WERI-Rb-1 (cell line): ENCODE measurements at places on chromosomes 12 and 14.

- DNase-seq: no peak
These were observed 541.9 kb upstream of the SEL1L start for GRCh38 chr14:82075566-82075965.

DNA sequence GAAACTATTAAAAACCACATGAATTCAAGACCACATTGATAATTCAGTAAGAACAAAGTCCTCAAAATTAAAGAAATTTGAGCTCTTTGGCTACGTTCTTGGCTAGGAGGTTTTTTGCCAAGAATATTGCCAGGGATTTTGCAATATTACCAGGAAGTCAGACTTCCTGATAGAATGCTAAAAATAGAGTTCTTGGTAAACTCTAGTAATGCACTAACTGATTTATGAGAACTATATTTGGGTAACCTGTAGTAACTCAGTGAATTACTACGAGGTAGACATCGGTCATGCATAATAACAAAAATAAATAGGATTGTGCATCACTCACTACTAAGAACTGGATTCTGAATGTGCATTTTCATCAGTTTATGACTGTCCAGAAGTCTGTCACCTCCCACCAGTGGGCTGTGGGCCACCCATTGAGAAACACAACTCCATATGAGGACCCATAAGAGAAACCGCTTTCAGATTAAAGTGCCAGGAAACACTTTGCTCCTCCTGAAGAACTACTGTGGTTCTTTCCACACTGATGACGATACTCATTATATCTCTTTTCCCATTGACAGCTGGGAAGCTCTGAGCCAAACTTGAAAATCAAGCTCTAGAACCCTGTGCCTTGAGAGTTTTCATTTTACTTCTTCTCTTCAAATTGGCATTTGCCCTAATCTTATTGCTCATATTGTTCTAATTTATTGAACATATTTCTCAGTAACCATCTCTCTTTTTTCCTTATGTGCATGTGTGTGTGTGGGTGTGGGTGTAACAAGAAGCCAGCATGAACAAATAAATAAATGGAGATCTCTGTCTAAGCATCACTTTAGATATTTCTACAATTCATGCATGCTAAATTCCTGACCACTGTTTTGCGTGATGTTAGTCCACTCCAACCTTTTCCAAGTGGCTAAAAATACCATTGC is 116.6 kb downstream of the BCL11B start:
- DNase-seq: no peak

- no peak for DNase-seq
These were observed 23.4 kb downstream of the CACNA1C start for GRCh38 chr12:2076196-2076570.

DNA sequence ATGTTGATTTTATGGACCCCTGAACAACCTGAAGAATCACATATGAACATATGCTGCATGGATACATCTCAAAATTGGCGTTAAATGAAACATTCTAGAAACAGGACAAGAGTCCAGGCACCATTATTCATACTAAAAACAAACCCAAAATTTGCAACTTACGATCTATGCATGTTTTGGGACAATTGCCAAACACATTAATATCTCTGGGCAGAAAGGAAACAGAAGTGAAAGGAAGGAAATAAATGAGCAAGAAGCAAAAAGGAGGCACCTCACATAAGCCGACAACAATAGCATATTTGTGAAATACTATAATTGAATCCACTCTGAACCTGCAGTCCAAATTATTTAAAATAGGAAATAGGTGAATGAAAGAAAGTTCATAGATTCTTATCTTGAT is 1505.3 kb downstream of the AACS start:
- no peak for DNase-seq

DNA sequence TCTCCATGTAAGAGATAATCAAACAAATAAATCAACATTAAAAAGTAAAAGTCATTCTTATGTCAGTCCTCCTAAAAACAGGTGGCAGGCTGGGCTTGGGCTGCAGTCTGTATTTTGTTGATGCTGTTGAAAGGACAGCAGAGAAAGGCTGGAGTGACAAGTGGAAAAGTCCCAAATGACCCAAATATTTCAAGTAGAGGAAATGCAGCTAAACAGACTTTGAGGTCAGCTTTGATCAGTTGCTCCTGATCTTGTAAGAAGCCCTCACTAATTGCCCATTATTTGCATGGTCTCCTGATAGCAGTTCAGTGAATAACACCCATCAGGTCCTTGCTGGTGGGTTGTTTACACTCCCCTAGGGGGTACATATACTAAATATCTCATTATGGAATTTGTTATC is 24.9 kb downstream of the TBX3 start:
- DNase-seq: no peak

GRCh38 chr12:67765776-67766766 is 117.5 kb downstream of the DYRK2 start:
- no peak for DNase-seq

- DNase-seq: no peak
These were observed 31.1 kb upstream of the RIC8B start for GRCh38 chr12:106743270-106743988.

- no peak for DNase-seq
These were observed 158.2 kb downstream of the SLC38A4 start for GRCh38 chr12:46667551-46667950.

DNA sequence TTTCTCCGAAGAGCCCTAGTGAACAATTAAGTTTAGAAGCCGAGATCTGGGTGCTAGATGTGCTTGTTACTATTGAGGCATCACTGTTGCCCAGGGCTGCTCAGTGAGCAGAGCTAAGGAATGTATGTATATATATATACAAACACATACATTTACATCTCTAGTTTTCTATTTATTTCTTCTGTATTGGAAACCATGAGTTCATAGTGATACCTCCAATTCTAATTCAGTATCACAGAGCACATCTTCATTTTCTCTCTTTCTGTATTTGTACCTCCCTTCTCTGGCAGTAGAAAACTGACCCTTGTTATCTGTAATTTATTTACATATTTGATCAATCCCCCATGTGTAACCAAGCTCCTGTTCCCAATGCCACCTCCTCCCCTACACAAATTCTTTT is 40.7 kb upstream of the FUT8 start:
- DNase-seq: no peak

- peak; percentile 15 for DNase-seq
These were observed 103.8 kb downstream of the OSBPL8 start for GRCh38 chr12:76455582-76456345.

- DNase-seq: peak; percentile 88
These were observed 1.8 kb downstream of the AHNAK2 start for GRCh38 chr14:104976198-104977007.

DNA sequence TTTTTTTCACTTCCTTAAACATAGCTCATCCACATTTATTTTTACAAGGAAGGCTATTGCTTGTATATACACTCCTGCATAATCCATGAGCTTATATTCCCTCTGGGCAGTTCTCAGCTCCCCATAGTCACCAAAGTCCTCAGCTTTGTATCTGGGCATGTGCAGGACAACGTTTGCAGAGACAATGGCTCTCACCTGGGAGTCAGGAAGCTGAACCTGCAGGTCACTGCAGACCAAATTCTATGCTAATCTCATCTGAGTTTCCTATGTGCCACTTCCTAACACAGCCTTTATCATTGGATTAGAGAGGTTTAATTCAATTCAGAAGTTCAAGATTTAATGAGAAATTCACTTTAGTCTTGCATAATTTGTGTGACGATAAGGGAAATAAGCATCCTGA is 131.5 kb downstream of the KCNK10 start:
- DNase-seq: no peak

GRCh38 chr12:54933376-54933775 is 51.2 kb downstream of the TESPA1 start:
- DNase-seq: no peak

GRCh38 chr12:52670961-52671360 is 9.2 kb downstream of the KRT1 start:
- no peak for DNase-seq

DNA sequence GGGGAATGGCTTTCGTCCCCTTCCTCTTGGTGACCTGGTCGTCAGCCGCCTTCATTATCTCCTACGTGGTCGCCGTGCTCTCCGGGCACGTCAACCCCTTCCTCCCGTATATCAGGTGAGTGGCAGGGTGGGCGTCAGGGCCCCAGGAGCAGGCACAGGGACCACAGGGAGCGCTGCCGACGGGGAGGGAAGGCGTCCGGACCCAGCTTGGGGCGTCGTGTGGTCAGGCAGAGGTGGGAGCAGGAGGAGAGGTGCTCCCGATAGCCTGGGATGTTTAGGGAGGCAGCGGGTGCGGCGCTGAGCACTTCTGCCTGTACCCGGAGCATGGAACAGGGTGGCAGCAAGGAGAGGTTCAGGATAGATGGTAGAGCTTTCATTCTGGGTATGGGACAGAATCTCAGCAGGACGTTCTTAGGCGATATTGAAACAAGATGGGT is 444 bp downstream of the DRAM1 start:
- peak; percentile 11 for DNase-seq

- peak; percentile 25 for DNase-seq
These were observed 15.5 kb downstream of the E2F7 start for GRCh38 chr12:77049767-77050353.

DNA sequence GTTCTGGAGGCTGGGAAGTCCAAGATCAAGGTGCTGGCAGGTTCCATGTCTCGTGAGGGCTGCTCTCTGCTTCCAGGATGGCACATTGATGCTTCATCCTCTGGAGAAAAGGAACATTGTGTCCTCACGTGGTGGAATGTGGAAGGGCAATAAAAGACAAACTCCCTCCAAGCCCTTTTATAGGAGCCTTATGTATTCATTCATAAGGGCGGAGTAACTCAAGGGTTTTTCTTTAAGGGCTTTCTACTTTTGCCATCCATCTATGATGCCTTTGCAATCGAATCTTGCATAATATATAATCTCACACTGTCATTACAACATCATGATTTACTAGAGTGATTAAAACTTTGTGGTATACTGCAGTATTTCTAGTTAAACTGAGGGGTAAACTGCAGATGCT is 132.7 kb upstream of the DDHD1 start:
- no peak for DNase-seq

DNA sequence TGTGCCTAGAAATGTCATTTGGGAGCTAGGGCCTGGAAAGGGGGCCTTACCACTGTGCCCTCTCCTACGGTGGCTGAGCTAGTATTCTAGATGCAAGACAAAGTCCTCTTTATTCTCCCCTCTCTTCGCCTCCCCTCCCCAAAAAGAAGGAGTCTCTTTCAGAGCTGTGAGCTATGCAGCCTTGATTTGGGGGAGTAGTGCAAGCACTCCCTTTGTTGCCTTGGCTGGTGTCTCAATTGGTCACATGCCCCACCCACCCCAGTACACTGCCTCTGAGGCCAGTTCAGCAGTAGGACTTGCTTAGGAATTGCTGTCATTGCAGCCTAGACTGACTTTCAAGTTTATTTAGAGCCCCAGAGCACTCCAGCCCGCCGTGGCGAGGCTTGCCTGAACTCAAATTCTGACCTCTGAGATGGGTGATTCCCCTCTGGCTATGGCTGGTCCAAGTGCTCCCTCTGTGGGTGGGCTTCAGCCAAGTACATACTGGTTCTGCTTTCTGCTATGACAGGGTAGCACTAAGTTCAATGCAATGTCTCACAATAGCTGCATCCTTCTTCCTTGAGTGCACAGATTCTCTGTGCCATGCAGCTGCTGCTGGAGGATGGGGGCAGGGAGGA is 37.0 kb upstream of the FBXO33 start:
- DNase-seq: peak; percentile 20

DNA sequence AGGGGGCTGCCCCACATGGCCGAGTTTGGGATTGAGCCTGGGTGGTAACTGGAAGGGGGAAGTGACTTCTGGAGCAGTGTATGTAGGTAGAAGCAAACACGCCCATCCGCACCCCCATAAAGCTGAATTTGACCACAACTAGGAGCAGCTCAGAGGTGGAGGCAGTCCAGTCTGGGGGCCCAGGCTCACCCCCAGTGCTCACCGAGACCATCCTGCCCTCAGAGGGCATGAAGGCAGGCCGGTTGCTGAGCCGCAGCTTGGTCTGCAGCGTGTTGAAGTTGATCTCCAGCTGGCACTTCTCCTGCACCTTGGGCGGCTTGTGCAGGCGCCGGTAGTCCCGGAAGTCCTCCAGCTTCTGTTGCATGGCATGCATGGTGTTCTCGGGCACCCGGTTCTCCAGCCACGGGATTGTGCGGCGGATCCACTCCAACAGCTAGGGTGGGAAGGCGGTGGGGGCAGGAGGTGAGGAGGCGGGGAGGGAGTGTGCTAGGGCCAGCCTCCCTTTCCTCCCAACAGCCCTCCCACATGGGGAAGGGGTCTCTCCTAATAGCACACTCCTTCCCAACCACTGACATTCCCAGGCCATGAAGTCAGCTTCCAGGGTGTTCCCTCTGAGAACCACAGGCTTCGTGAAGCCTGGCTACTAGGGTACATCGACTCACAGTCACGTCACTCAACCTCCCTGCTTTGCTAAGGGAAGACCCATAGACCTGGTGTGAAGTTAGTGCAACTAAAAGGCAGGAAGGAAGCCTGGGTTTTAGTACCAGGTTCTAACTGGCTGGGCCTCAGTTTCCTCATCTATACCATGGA is 87.0 kb downstream of the ACTN1 start:
- DNase-seq: no peak

- DNase-seq: no peak
These were observed 162.5 kb downstream of the PPM1H start for GRCh38 chr12:62772416-62772955.

GRCh38 chr14:100557658-100558057 is 29.6 kb downstream of the BEGAIN start:
- no peak for DNase-seq

DNA sequence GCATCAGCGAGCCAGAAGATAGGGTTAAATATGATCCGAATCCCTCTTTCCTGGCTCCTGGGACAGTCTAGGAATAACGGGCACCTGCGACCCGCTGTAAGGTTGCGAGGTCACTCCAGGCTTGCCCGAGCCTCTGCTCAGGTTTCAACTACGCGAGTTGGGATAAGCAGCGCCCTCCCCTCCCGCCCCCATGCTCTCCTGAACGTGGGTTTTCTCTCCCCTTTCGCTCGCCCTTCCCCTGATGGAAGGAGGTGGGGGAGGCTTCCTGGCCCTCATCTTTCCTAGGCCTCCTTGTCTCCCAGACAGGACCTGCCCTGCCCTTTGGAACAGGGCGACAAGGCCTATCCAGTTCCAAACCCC is 753 bp upstream of the ATP5MC2 start:
- peak; percentile 85 for DNase-seq

DNA sequence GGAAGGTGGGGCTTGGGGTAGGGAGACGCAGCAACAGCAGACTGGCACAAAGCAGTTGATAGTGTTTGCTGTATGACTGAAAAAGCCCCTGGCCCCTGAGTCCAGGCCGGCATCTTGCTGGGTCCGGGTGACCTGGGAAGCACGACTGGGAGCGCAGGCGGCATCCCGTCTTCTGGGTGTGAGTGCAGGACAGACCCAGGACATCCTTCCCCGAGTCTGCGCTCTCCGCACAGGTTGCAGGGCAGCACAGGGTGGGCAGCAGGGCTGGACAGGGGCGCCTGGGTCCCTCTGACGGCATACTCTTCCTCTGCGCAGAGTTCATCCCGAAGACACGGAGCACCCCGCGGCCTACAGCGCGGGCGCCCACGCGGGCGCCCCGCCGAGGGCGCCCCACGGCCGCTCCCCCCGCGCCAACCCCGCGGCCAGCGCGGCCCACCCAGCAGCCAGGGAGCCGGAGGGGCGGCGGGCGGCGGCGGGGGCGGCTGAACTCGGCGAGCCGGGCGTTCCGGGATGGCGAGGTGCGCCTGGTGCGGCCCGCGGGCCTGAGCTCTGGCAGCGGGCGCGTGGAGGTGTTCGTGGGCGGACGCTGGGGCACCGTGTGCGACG is 9.2 kb upstream of the CYP46A1 start:
- DNase-seq: no peak
